ENCODE measurements at places on chromosomes 4 and X.

GRCh38 chr4:21290562-21290961 is 590.3 kb downstream of the PACRGL start:
- no peak for DNase-seq

DNA sequence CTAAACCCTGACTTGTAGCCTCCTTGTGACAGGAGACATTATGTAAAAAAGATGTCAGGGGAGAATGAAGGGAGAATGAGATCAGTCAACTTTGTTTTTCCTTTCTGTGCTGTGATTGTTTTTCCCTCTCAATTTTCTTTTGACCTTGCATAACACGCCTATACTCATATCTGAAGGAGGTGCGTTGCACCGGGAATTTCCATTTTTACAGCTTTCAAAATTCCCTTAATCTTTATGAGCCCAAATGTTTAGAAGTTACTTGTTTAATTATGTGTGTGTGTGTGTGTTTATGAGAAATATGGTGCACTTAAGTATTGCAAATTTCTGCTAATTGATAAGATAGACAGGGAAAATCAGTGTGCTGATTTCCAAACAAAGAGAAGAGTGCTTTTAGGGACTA is 21.6 kb downstream of the SYNPO2 start:
- DNase-seq: no peak

DNA sequence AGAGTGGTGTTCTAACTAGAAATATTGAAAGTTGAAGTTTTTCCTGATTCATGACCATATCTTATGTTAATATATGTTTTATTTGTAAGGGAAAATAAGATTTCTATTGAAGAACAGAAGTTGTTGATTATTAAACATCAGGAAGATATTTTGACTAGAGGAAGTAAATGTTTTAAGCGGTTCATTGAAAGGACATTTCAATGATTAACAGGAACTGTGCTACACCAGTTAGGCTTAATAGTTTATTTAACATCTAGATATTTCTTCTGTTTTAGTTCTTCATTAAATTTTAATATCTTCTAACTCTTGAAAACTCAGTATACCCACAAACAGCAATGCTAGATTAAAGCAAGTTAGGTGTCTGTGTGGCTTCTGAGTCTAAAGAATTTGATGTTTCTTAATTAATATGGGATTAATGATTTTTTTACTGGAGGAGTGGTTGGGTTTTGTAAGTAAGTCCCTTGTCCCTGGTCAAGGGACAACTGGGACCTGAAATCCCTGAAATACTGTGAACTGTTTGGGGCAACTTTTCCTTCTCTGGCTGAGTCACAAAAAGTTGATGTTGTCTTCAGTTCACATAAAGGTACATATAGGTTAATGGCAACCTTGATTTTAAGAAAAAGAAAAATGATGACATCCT is 42.9 kb upstream of the CYP4V2 start:
- no peak for DNase-seq

- DNase-seq: no peak
Observed at GRCh38 chr4:139154538-139154937, 22.5 kb downstream of the ELF2 start.

DNA sequence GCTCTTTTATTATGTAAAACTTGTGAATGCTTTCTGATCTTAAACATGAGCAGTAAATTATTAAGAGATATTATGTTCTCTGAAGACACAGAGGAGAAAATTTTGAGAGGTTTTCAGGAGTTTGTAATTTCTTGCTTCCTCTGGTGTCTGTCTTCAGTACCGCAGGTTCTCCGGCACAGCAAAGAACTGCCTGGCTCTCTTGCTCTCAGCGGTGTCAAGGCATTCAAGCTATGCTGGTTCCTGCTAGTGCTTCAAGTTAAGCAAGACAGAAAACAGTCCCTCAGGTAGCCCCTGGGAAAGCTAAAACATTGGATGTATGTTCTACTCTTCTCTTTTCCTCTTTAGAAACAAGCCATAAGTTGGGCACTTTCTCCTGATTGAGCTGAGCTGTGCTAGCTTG is 120.2 kb upstream of the CENPE start:
- DNase-seq: no peak

All from 8988T (cell line).